ENCODE measurements at places on chromosomes 7 and 10. TPM values are rescaled to one million over a fixed set of nuclear protein-coding genes. Genes with fewer than 3 reads are reported as not detected.

The GHRHR gene
- total RNA-seq = not detected

The LMOD2 gene
- not detected for total RNA-seq

The FGFR2 gene
- 9.2 TPM for total RNA-seq

The C7orf33 gene
- total RNA-seq = not detected

The OGA gene
- total RNA-seq = 154 TPM

The MTPN gene
- total RNA-seq = 134 TPM

The HOXA5 gene
- 2.7 TPM for total RNA-seq

The TEX36 gene
- not detected for total RNA-seq

The CYP3A5 gene
- total RNA-seq = 0.30 TPM

The NPTX2 gene
- 1.5 TPM for total RNA-seq

The EBLN1 gene
- not detected for total RNA-seq

The PLPP4 gene
- 49.6 TPM for total RNA-seq

The FAM20C gene
- 54.0 TPM for total RNA-seq

The ENTPD1 gene
- total RNA-seq = 0.09 TPM

The OR2A42 gene
- total RNA-seq = under 0.01 TPM

The SPDYE8 gene
- not detected for total RNA-seq

The STK31 gene
- total RNA-seq = not detected

The TRIP6 gene
- total RNA-seq = 46.9 TPM

The PNLIP gene
- not detected for total RNA-seq

The LRRC17 gene
- total RNA-seq = 69.2 TPM

The TUBAL3 gene
- not detected for total RNA-seq

The FANK1 gene
- 4.6 TPM for total RNA-seq

The PTN gene
- 7.7 TPM for total RNA-seq

The FKBP9 gene
- 320 TPM for total RNA-seq

The FAM25C gene
- not detected for total RNA-seq

The NCOA4 gene
- 149 TPM for total RNA-seq

The STK32C gene
- total RNA-seq = 8.0 TPM

The AGBL3 gene
- 0.89 TPM for total RNA-seq

The METTL27 gene
- 5.0 TPM for total RNA-seq

The SPDYE2B gene
- total RNA-seq = not detected

The LRIT2 gene
- not detected for total RNA-seq

The SPDYE6 gene
- not detected for total RNA-seq

The TMEM209 gene
- total RNA-seq = 9.2 TPM

The CTNNA3 gene
- under 0.01 TPM for total RNA-seq

The CRHR2 gene
- total RNA-seq = not detected

The FAM24B gene
- 2.1 TPM for total RNA-seq

The POLR2J gene
- 16.1 TPM for total RNA-seq

The VGF gene
- total RNA-seq = 3.0 TPM

The TACR2 gene
- total RNA-seq = under 0.01 TPM

The CROT gene
- 15.3 TPM for total RNA-seq

The CNPY1 gene
- total RNA-seq = not detected

The NYAP1 gene
- total RNA-seq = 0.83 TPM

The SPDYE9 gene
- total RNA-seq = not detected

The ZCWPW1 gene
- 1.2 TPM for total RNA-seq

The FAM13C gene
- 1.2 TPM for total RNA-seq

The PON1 gene
- not detected for total RNA-seq

The DPP6 gene
- not detected for total RNA-seq

The EBF3 gene
- total RNA-seq = not detected

The CYP26C1 gene
- 0.09 TPM for total RNA-seq

The FBXL13 gene
- total RNA-seq = 2.3 TPM

The NPSR1 gene
- total RNA-seq = not detected

The LRIT1 gene
- not detected for total RNA-seq

The DOCK1 gene
- 69.8 TPM for total RNA-seq

The DYNC1I1 gene
- 0.69 TPM for total RNA-seq

The TRIM50 gene
- not detected for total RNA-seq

The GPR37 gene
- 0.23 TPM for total RNA-seq

The LGI1 gene
- not detected for total RNA-seq

The WEE2 gene
- not detected for total RNA-seq
